ENCODE measurements at places on chromosomes 4 and X. TPM values are rescaled to one million over a fixed set of nuclear protein-coding genes. Genes with fewer than 3 reads are reported as not detected.
A peak's percentile ranks its signal among the peaks of the same experiment; 100 is the strongest.

- DNase-seq = no peak
Observed at GRCh38 chrX:124268099-124268498, 64.4 kb upstream of the TEX13D start.

DNA sequence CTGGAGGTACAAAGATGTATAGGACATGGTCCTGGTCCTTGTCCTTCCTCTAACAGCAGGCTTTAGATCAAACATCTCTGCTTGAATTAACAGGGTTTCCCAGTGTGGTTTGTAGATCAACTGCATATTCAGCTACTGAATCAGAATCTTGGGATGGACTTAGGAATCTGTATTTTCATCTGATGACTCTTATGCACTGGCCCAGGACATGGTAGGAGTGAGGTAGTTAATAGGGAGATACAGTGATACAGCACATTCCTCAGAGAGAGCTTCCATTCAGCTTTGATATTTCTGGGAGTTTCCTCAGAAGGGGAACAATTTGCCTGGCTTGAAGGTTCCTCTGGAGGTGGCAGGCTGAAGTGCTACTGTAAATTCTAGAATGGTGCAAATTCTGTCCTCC is 203.1 kb downstream of the LARP7 start:
- DNase-seq = peak; percentile 36

GRCh38 chrX:1743105-1743504 is 128.2 kb downstream of the ASMT start:
- no peak for DNase-seq

DNA sequence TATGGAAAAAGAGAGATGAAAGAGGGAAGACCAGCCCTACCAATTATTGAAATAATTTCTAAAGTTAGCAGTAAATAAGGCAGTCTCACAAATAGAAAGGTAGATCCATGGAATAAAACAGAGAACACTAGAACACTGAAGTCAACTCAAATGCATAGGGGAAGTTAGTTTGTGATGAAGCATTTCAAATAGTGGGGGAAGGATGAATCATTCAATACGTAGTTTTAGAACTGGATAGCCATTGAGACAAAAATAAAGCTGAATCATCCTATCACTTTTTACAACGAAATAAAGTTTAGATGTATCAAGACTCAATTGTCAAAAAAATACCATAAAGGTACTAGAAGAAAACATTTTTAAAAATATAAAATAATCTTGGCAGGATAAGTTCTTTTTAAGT is 143.2 kb upstream of the DGKK start:
- peak; percentile 16 for DNase-seq

DNA sequence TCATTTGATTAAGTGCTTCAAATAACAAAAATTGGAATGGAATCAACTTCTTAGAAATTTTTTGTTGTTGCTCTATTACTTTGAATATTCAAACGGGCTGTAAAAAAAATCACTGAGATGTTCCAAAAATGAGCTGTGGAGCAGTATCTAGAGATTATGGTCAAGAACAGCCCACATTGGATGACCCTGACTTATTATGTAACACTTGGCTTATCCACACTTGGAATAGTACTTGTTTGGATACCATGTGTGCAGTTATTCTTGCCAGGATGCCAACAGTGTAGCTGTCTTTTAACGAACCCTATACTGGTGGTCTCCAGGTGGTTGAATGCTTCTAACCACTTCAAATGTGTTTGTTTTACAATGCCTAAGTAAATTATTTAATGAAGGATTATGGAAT is 64.9 kb upstream of the CAMK2D start:
- DNase-seq = peak; percentile 40

The VCX3B gene
- not detected for total RNA-seq

The PHKA2 gene
- 11.5 TPM for total RNA-seq

The SLC2A9 gene
- 0.62 TPM for total RNA-seq

The TECRL gene
- total RNA-seq = not detected

All from astrocyte (in vitro differentiated cells and primary cell).